ENCODE measurements at places on chromosomes 7 and 10. TPM values are rescaled to one million over a fixed set of nuclear protein-coding genes. Genes with fewer than 3 reads are reported as not detected.

GRCh38 chr7:48269066-48269465 is 97.8 kb downstream of the ABCA13 start:
- DNase-seq = no peak

GRCh38 chr7:128422842-128423241 is 13.1 kb upstream of the IMPDH1 start:
- no peak for DNase-seq

- DNase-seq = peak; percentile 46
Observed at GRCh38 chr7:140673774-140674155, 1.0 kb downstream of the ADCK2 start.

DNA sequence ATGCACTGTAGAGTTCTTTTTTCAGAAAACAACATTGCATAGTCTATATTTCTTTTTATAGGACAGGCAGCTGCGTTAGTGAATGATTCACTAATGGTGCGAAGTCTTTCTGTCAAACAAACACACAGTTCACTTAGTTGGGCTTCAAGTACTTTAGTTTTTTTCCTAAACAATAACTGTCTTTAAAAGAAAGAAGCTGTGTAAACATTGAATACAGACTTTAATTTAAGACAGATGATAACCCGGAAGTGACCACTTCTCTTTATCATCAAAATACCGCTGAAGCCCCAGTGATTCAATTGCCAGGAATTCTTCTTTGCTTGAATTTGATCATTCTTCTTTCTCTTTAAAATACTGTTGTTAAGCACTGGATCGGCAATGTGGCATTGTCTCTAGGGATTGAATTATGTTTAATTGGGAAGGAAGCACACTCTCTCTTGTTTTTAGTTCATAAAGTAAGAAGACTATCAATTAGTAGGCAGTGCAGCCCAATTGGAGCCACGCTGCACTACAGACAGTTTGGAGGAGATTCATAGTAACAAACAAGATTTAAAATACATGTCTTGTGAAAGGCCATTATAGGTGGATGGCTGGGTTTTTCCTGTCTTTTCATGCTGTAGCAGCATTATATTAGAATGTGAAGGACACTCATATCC is 30.4 kb downstream of the CNTNAP2 start:
- no peak for DNase-seq

DNA sequence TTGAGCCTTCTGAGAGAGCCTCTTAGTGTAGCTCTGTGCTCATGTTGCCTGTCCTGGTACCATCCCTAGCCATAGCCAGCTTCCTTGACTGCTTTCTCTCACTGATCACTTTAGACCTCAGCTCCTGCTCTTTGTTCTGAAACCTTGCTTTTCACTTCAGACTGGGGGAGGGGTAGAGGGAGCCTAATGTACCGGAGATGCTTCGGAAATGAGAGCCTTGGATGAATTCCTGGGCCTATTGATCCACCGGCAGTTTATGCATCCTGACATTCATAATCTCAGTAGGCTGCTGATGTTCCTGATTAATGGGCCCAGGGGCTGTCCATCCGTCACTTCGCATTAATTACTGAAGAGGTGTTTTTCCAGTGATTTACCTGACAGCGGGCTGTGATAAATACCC is 38.8 kb downstream of the R3HCC1L start:
- peak; percentile 19 for DNase-seq

GRCh38 chr7:16841681-16842080 is 36.9 kb upstream of the AGR2 start:
- DNase-seq = no peak

- no peak for DNase-seq
Observed at GRCh38 chr10:4819707-4820106, 6.3 kb upstream of the AKR1E2 start.

DNA sequence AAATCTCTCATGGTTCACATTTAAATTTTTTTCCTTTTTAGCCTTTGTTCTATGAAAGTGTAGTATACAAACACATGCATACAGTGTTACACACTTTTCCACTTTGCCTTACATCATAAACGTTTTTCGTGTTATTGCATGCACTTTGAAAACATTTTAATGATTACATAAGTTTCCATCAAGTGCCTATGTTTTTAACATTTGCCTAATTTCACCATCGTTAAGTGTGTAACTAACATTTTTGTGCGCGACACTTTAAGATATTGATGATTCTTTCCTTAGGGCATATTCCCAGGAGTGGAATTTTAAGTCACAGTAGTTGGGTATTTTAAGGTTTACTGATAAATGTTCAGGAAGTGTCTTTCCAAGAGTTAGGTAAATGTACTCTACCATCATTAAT is 1.5 kb upstream of the FRAT2 start:
- DNase-seq = no peak

GRCh38 chr10:70478191-70479164 is at the start of gene PALD1:
TSS of gene PALD1 (plus strand) at chr10:70478767. CDS start at chr10:70525952, 47,185 bp downstream.
- peak; percentile 99 for DNase-seq

DNA sequence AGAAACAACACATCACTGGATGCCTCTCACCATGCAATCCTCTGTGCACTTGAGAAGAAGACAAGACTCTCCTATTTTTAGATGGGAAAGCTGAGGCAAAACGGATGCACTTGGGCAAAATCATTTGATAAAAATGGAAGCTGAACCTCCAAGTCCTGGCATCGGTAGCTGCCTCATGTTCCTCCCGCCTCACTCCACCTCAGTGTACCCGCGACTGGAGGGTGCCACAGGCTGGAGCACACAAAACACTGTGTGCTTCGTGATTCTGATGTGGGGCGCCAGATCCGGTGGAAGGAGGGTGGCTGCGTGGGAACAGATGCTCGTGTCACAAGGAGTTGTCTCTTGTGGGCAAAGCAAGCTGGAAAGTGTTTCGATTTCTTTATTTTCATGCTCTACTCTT is 41.3 kb downstream of the TAS2R41 start:
- no peak for DNase-seq

GRCh38 chr7:32044739-32045138 is 25.5 kb downstream of the PDE1C start:
- no peak for DNase-seq

DNA sequence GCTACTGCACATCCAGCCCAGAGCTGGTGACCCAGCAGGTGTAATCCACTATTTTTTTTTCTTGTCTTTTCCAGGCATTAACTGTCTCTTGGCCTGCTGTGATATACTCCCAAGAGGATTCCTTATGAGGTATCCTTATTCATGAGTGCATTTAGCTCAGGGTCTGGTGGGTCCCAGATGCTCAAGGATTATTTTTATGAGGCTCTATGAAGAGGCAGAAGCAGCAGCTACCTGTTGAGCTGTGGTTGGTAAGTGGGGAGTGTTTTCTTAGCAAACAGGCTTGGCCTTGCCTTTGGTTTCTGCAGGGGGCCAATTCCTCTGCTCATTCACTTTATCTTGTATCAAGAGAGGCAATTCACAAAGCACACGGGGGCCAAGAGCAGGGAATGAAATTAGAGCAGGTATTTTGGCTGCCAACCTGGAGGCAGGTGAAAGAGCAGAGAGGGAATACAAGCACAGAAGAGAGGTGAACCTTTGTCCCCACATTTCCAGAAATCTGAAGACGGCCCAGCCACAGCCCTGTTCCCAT is 221.6 kb downstream of the TMEM178B start:
- no peak for DNase-seq

DNA sequence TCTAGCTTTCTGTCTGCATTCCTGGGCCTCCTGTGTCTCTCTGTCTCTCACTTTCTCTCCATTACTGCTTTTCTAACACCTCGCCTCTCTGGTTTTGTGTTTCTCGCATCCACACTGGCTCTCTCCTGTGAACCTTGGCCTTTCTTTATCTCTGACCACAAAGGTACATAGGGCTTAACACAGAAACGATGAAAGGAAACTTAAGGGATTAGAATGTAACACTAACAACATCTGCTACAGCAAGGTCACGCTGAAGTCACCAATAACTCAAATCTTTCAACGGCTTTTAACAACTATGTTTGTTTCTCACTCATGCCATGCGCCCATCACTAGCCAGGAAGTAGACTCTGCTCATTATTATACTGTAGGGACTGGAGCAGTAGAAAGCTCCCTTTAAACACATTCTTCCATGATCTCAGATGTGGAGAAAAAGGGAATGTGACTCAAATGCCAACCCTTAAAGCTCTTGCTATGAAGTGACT is 9.3 kb upstream of the OR6V1 start:
- DNase-seq = no peak

DNA sequence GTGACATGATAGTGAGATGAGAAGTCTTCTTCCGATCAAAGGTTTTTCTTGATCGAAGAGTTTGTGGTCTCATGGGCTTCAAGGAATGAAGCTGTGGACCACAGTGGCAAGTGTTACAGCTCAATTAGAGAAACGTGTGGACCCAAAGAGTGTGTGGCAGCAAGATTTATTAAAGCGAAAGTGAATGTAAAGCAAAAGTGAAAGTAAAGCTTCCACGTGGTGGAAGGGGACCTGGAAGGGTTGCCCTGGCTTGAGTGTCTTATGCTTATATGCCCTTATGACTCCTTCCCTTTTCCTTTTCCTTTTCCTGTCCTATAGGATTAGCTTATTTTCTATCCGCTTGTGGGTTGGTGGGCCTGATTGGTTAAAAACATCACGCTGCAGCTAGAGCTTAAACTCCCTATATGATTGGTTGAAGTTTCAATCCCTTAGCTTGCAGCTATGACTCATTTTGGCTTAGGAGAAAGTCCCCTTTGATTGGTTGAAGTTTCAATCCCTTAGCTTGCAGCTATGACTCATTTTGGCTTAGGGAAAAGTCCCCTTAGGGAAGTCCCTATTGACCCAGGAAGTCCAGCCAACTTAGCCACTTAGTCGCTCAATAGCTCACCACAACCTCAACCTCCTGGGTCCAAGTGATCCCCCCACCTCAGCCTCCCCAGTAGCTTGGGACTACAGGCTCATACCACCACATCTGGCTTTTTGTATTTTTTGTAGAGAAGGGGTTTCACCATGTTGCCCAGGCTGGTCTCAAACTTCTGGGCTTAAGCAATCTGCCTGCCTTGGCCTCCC is 34.7 kb downstream of the MRPS24 start:
- no peak for DNase-seq

GRCh38 chr10:56316603-56317002 is 44.5 kb downstream of the ZWINT start:
- no peak for DNase-seq

DNA sequence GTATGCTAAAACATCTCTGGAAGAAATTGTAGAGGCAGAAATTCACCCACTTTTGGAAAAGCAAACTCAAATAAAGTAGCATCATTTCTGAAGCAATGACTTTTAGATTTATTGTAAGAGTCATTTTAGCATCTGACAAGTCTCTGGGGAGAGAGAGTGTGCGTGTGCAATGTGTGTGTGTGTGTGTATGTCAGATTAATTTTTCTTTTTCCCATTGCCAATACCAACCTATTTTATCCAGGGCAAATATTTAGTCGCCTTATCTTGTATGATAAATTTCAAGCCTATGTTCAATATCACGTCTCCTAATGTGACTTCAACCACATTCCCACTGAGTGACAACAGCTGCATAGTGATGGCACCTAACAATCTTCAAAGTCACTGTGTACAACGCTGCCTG is 101.7 kb downstream of the NEBL start:
- DNase-seq = no peak

DNA sequence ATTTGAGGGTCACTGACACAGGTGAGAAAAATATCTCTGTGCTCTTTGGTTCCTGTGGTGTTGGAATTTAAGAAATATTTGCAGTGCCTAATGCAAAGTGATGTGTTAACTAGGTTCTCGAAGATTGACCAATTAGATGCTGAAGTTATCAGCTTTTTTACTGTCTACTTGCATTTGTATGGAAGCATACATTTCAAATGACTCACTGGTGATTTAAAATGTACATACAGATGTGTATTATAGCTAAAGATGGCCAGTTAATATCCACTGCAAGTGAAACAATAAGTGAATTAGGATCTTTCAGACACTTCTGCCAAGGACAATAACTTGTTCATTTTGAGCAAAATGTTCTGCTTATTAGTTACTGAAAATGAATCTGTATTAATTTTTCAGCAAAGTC is 205.0 kb downstream of the FANK1 start:
- DNase-seq = no peak

DNA sequence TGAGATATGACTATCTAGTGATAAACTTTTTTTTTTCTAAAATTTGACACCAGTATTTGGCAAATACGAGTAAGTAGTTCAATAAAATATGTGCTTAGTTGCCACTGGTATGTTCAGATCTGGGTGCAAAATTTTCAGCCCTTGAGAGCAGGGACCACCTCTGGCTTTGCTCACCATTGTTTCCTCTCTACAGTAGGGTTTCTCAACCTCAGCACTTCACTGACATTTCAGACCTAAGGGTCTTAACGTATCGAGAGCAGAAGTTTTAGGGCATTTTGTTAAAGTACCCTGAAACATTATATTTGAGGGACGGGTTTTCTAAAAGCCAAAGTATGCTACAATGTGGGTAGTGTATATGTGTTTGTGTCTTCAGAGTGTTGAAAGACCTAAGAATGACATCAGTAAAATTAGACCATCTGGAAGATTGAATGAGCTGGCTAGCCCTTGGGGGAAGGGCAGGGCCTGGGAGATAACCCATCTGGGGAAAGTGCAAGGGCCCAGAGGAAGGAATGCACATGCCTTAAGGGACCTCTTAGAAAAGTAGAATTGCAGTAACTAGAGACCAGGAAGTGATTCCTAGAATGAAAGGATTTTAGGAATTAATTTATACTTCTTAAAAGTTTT is 11.8 kb downstream of the BZW2 start:
- DNase-seq = peak; percentile 19

DNA sequence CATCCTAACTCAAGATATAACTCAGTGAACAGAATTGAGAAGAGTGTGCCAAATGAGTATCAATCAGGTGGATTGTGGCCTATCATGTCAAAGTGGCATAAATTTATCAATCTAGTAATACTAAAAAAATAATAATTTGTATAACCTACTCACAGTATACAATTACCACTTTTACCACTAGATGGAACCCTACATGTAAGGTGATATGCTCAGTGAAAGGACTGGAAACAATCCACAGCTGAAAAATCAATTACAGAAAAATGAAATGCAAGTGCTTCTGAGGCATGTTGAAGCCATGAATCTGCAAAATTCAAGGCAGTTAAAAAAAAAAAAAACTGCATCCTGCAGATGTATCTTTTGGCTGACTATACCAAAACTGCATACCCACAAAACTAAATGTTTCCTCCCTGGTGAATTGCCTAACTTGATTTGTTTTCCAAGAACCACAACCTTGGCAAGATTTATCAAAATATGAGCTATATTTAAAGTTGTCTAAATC is 13.9 kb downstream of the ARHGAP19 start:
- DNase-seq = peak; percentile 48

GRCh38 chr10:6894405-6894804 is 314.3 kb upstream of the PRKCQ start:
- no peak for DNase-seq

Gene OR2A2
- not detected for total RNA-seq

Gene NKX1-2
- total RNA-seq = 57.8 TPM

Gene GPR85
- not detected for total RNA-seq

Gene BAIAP2L1
- total RNA-seq = 16.6 TPM

Gene SYT15
- not detected for total RNA-seq

Gene GIMAP1
- not detected for total RNA-seq

Gene TMEM213
- not detected for total RNA-seq

Gene GLI3
- total RNA-seq = 6.7 TPM

Gene MMS19
- total RNA-seq = 188 TPM

Gene AGBL3
- 1.7 TPM for total RNA-seq

Gene TSPAN33
- 22.1 TPM for total RNA-seq

Gene SEMA3E
- 1.7 TPM for total RNA-seq

Gene GATA3
- total RNA-seq = 1.1 TPM

Gene ZNF488
- 4.5 TPM for total RNA-seq
